ENCODE measurements at places on chromosomes 1 and 21.

GRCh38 chr1:30283199-30283962 lies 440.0 kb downstream of the MATN1 start:
- DNase-seq = no peak

DNA sequence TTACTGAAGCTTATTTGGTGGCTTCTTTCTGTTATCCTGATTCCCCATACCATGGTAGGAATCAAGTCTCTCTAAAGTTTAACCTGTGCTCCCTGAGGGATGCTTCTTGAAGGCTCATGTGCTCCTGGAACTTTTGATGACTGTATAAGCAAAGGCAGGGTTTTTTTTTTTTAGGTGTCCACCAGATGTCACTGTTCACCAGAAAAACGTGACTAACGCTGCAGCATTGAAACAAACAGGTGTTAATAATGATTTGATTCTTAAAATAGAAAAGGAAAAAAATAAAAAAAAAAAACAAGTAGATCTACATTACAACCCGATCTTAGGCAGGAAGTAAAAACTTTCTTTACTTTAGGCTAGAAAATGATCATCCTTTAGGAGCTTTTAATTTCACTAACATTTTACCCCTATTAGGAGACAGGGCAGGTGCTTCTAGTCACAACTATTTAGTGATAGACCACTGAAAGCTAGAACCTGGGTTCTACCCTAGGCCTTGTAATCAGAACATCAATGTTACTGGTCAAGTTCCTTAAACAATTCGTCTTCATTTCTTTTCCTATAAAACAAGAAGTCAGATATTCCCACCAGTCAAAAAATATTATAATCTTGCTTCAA lies 223.0 kb downstream of the PLA2G4A start:
- DNase-seq = no peak

- no peak for DNase-seq
These were observed 99.0 kb downstream of the KCNK2 start for GRCh38 chr1:215181518-215181917.

DNA sequence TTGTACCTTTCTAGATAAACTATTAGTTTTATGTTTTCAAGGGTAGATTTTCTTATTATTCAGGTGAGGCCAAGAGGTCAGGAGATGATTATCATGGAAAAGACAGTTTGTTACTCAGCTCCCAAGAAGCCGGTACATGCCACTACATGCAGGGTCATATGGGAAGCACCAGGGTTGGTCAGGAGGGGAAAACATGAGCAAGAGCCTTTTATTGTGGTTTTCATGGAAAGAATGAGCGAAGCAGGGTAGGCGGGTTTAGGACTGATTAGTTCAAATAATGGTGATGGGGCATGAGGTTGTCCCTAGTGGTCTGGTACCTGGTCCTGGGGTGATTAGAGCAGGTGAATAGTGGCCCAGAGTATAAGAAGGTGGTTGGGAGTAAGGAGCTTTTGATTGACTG lies 189.9 kb downstream of the APP start:
- DNase-seq = no peak

- DNase-seq = no peak
These were observed 566.1 kb downstream of the AMY1C start for GRCh38 chr1:104315823-104316222.

DNA sequence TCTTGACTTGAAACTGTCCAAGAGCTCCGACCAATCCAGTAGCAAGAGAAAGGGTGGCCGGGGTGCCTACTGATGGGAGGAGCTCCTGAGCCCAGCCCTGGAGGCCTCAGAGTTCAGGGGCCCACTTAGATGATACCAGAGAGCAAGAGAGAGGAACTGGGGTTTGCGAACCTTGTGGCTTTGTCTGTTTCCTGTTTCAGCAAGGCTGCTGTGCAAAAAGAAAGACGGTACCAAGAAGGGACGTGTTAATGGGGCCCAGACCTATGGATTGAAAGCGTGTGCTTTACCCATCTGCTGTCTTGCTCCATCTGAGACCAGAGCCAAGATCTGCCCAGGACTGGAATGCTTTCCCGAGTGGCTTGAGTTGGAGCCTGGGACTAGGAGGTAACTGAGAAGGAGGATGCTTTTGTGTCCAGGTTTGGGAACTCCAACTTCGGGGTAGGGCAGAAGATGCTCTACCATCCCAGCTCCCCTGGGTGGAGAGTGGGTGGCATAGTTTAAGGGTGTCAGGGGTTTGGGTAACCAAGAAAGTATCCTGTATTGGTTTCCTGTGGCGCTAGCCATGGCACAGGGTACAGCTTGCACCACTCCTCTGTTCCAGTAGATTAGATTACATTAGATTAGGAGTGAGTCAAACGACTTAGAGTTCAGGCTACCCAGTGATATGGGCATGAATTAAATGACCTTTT lies at the start of gene TRAF3IP3:
TSS of gene TRAF3IP3 (plus strand) at position 128 of the 689 bp plus-strand sequence. CDS start 3,987 bp downstream, outside the sequence.
- DNase-seq = peak; percentile 73
